ENCODE measurements at places on chromosomes 2 and 18.

- DNase-seq = no peak
Observed at GRCh38 chr2:13667415-13667757, 950.6 kb downstream of the TRIB2 start.

DNA sequence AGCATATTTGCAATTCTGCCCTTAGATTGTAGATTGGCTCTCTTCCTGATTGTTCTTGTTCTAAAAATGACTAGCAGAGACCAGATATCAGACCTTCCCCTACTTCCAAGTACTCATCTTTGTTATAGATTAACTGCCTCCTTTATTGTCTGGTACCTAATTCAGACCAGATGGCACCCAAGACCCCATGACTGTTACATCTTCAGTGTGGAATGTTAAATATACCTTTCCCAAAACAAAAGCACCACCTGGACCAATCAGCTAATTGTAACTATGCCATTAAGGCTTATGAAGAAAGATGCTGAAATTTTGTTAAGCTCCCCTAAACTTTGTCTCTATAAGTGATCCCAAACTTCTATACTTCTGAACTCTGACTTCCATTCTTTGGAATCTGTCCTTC is 12.0 kb upstream of the TFPI start:
- no peak for DNase-seq

DNA sequence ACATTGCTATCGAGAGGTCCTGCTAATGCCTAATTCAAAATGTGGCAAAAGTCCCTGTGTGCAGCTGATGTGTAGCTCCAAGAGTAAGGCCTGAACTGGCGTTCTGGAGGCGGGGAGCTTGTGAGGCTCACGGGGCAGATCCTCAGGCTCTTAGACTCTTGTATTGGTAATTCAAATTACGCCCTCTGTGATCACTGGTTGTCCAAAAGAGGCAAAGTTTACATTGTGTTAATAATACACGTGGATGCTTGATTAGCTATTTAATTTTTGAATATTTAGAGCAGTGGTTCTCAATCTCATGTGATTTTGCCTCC is 12.4 kb upstream of the CRYGA start:
- DNase-seq = no peak

DNA sequence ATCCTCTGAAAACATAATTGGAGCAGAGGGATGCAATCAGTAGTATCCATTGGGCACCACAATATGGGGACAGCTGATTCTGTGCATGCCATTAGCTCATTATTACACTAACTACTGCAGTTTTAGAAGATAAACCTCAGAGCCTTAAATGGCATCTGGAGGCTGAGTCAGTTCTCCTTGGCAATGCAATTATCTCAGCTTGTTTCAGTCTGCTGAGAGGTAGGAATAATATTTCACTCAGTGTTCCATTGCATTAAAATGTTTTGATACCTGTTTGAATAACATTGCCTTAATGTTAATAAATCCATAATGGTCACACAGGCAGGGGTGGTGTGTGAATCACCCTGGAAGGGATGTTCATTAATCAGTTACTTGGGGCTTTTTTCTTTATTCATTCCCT is 309.6 kb downstream of the LRRTM1 start:
- DNase-seq = no peak

DNA sequence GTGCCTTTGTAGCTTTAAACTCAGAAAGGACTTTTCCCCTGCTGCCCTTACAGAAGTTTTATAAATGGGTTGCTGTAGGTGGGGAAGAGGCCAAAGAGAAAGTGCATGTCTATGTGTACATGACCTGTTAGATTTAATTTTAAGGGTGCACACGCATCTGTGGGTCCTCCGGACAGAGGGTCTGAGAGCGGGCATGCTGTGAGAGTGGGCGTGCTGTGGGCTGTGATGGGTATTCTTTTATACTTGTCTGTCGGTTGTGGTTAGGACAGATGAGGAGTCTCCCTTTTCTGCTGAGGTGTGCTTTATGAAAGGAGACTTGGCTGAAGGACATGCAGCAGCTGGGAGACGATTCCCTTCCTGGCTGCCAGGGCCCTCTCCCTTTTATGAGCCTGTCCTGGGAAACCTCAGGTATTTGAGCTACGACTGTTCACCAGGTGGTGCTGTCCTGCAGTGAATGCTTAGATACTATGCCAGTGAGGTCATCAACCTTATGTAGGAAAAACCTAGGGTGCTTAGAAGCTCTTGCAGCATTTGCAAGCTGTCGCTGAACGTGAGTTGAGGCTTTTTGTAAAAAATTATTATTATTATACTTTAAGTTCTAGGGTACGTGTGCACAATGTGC is 67.5 kb downstream of the TANC1 start:
- peak; percentile 26 for DNase-seq

DNA sequence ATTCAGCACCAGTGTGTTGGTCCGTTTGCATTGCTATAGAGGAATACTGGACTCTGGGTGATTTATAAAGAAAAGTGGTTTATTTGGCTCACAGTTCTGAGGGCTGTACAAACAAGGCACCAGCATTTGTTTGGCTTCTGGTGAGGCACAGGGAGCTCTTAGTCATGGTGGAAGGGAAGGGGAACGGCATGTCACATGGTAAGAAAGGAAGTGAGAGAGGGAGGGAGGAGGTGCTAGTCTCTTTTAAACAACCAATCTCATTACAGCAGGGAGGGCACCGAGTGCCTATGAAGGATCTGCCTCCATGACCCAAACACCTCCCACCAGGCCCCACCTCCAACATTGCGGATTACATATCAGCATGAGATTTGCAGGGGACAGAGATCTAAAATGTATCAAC is 143.9 kb upstream of the DLX2 start:
- no peak for DNase-seq

- no peak for DNase-seq
Observed at GRCh38 chr18:61360404-61361383, 27.5 kb downstream of the CDH20 start.

DNA sequence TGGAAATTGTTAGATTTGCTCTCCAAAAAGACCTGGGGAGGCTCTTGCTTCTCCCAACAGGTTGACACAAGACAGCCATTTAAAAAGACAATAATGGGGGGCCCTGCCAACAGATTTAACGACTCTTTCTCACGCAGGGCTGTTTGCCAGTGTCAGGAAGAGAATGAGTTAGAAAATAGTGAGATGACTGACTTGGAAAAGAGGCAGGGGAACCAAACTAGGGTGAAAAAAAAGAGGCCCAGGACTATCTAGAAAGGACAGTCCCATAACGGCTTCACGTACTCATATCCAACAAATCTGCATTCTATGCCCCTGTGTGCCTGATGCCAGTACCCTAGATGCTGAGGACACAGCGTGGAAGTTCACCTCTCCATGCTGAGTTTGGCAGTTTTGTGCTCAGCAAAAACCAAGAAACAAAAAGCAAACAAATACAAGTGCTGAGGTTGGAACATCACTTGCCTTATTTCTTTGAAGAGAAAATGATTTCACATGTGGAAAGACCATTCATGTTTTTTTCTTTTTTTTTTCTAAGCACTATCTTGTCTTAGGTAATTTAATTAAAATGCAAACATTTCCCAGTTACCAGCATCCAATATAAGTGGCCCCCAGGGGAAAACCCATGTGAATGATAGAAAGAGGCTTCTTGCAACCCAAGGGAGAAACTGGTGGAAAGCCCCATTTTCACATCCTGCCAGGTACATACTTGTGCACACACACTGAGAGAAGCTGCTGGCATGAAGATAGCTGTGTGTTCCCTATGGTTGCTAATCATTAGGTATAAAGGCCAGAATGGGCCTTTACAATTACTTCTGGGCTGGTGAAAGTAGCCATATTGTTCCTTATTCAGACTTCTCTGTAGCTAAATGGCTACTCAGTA is 10.6 kb upstream of the WIPF1 start:
- peak; percentile 41 for DNase-seq

DNA sequence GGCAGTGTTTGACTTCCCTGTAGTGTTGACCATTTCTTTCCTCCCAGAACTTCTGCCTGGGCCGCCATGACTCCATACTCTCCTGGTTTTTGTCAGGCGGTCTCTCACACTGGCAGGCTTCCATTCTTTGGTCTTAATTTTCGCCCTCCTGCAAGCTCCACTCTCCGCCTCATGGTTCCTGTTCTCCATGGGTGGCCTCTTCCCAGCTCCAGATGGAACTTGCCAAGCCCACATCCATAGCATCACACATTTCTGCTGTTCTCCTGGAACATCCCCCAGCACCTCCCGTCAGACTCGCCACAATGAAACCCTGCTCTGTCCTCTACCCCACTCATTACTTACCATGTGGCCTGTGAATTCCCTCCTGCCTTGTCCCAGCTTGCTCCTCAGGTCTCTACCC is 896 bp upstream of the AFF3 start:
- DNase-seq = no peak

- no peak for DNase-seq
Observed at GRCh38 chr2:218478544-218478943, 59.6 kb downstream of the VIL1 start.

DNA sequence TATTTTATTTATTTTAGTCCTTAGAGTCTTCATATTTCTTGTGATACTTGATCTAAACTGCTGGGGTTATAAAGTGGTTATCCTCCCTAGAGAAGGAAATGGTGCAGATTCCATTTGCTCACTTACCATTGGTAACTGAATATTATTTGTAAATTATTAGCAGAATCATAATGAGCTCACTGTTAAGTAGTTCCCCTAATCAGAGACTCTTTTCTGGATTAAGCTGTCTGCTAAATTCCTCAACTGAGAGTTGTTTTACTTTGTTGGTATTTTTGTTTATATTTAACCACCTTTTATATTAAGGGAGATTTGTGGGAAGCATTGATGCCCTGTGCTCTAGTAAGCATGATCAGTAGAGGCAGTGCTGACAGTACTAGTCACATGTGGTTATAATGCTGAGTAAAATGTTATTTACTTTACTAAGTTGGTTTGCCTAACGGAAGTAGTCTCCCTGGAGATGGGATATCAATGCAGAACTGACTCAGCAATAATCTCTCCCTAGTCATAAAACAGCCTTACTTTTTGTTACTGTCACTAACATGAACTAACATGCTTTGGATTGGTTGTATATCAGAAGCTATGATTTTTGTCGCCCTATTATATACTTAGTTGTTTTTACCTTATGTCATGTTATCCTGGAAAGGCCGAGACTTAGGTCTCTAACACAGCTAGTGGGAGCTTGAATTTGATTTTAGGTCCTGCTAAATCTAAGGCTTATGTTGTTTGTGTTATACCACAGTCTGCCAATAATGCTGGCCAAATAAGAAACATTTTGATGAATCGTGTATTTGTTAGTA is 166.7 kb downstream of the MCFD2 start:
- no peak for DNase-seq

DNA sequence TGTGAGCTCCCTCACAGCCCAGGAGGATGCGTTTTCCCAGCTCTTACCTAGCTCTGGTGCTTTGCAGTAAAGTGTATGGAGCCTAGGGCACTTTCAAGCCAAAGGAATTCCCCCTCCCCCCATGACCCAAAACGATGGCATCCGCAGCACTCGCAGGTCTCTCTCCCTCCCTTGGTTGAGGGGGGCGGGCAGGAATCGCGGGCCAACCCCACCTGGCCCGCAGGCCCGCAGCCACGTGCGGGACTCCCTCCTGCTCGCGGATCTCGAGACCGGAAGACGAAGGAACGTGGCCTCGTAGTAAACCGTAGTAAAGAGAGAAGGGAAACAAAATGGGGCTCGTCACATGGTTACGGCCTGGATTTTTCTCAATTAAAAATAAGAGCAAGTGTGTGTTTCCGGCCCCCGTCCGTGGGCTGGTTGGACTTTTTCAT is 8.5 kb downstream of the IRS1 start:
- DNase-seq = no peak

GRCh38 chr2:241061275-241061674 is 40.8 kb downstream of the MTERF4 start:
- DNase-seq = no peak

DNA sequence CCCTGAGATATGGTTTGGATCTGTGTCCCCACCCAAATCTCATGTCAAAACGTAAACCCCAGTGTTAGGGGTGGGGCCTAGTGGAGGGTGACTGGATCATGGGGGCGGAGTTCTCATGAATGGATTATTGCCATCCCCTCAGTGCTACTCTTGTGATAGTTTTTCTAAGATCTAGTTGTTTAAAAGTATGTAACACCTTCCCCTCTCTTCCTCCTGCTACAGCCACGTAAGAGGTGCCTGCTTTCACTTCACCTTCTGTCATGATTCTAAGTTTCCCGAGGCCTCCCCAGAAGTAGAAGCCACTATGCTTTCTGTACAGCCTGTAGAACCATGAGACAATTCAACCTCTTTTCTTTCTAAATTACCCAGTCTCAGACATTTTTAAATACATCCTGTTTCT is 16.9 kb downstream of the PUM2 start:
- DNase-seq = peak; percentile 21

- DNase-seq = peak; percentile 27
Observed at GRCh38 chr2:71453404-71454220, at the start of gene DYSF. Gene DYSF, plus strand, starts transcription at chr2:71453561.

- DNase-seq = no peak
Observed at GRCh38 chr18:22411446-22411845, 6.3 kb downstream of the CTAGE1 start.

DNA sequence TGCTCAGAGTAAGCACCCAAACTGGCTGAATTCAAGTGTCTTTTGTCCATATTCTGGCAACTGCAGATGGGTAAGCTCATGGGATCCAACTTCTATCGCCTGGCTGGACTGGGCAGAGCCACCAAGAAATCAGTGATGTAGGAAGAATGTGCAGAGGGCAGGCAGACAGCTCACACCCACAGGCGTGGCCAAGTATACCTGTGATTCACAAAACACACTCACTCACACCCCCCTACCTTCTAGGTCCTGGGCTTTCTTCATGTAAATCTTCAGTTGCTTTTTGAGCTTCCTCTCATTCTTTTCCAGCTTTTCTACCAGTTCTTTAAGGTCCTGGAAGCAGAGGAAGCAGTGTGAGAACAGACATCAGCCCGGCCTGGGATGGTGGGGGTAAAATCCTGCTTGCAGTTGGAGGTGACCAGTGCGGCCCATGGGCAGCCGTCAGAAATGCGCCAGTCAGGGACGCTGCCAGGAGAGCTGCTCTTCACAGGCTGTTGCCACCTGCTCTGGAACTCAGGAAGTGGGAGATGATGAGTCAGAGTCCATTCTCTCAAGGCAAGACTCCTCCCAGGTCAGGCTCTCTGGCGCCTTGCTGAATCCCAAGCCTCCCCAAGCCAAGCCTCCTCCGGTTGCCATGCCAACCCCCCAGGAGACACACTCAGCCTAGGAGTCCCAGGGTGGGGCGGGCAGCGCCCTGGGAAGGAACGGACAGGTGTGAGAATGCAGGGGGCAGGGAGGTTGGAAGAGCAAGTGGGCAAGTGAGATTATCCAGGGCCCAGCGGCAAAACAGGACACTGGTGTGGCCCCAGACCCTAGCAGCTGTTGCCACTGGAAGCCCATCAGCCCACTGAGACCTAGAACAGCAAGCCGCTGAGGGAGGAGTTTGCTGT is 36.2 kb upstream of the ACAA2 start:
- DNase-seq = no peak

GRCh38 chr2:3430740-3431490 is 51.4 kb downstream of the TRAPPC12 start:
- no peak for DNase-seq

All from CD8-positive, alpha-beta T cell (primary cell).